ENCODE measurements at places on chromosomes 6 and 20.
A peak's percentile ranks its signal among the peaks of the same experiment; 100 is the strongest.

GRCh38 chr20:7828437-7828836 is 111.8 kb downstream of the HAO1 start:
- DNase-seq = no peak

DNA sequence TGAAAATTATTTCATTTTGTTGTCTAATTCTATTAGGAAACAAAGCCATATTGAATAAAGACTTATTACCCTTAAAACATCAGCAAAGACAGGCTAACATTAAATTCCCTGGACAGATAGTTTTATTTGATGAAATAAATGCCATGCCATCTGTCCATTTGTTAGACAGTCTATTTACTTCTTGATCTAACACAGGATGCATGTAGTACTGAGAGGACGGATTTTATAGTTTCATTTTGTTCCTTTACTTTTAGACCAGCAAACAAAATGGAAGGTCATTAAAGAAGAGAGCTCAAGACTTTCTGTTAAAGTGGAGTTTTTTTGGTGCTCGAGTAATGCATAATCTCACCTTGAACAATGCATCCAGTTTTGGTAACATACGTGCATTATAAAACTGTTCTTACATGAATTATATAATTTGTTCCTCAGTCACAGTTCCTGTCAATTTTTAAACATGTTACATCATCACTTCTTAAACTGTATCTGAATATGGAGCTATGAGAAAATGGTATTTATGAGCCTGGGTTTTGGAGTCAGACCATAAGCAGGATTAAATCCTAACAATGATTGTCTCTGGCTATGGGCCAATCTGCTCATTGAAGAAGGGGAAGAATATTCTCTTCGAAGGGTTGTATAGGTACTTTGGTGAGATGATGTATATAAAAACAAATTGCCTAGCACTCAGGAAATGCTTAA is 46.0 kb downstream of the RFX6 start:
- no peak for DNase-seq

DNA sequence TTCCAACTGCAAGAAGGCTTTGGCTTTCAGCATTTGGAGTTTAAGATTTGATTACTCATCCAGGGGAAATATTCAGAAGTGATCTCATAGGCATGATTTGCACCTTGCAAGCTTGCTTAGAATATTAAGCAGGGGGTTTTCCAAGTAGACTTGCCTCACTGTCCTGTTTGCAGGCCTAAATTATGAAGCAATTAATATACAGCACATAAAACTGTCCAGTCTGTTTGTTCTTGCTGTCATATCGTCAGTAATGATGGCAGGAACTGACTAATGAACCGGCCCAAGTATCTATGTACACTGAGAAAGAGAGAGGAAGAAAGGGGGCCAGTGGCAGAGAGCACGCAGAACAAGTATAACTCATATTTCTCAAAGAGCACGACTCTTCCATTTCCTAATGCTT is 212.5 kb upstream of the SUPT3H start:
- DNase-seq = peak; percentile 70

DNA sequence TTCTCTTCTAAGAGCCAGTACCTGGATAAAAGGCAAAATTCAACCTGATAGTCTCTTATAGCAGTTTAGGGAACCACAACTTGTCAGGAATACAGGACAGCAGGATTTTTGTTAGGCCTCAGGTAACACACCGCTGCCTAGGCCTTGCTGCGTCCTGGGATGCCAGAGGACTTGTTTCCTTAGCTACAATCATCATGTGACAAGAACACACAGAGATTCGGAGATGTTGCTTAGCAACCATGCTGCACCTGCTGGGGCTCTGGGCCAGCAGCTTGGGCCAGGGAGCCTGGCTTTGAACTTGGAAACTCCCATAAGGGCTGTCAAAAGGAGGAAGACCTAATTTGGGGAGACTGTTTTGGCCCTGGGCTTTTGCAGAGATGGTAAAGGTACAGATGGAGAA is 36.1 kb upstream of the CHD6 start:
- DNase-seq = no peak

GRCh38 chr6:73134588-73134987 is 90.7 kb downstream of the KHDC1L start:
- peak; percentile 41 for DNase-seq

DNA sequence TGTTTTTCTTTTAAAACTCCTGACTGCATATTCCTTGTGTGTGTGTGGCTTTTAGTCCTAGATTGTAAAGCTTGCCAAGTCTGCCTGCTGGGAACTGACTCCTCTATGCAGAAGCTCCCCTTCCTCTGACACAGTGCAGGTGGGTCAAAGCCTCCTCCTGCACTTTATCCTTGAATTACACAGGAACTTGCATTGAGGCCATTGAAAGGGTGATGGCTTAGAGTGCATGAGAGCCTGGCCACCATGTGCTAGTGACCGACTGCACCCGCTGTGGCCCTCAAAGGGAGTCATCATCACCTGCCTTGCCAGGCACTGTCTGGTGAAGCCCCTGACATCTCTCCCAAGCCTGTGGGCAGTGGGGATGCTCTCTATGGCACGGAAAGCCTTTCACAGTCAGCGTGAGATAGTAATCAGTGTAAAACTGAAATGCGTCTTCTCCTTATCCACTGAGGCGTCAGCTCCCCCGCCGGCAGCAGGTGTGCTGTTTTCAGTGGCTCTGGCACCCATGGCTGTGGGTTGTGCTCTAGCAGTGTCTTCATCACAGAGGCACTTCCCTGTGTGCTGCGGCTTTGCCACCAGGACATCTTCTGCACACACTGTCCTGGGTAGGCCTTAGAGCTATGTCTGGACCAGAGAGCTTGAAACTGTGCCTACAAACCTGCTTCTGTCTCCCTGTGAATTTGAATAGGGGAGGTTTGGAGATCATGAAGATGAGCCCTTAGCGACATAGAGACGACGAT is 87.9 kb downstream of the THBS2 start:
- DNase-seq = no peak

GRCh38 chr20:16945619-16946018 is 197.5 kb downstream of the OTOR start:
- no peak for DNase-seq

- DNase-seq = no peak
Observed at GRCh38 chr20:2918096-2919049, 45.1 kb downstream of the PTPRA start.

DNA sequence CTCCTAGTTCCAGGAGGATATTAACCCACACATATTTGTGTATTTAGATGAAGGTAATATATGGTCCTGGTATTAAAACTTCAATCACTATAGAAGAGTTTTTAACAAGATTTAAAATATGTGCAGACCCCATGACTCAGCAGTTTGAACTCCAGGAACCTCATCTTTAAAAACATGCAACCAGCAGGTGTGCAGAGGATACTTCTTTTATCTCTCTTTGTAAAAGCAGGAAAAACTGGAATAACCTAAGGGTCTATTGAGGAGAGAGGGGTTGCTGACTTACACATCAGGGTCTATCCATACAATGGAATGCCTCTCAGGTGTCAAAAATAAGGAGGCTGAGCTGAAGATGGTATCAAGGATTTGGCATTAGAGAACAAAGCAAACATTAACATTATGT is 36.9 kb upstream of the TFAP2C start:
- DNase-seq = no peak

GRCh38 chr6:128511506-128511905 is 8.9 kb downstream of the PTPRK start:
- DNase-seq = no peak

- DNase-seq = no peak
Observed at GRCh38 chr6:32529697-32530430, at the start of gene HLA-DRB5. HLA-DRB5 (minus strand) TSS chr6:32530287; CDS start chr6:32530224, 63 bp downstream.

GRCh38 chr20:18440403-18440802 is 26.4 kb downstream of the DZANK1 start:
- DNase-seq = no peak

GRCh38 chr6:44251576-44252524 is 4.9 kb downstream of the HSP90AB1 start:
- no peak for DNase-seq

DNA sequence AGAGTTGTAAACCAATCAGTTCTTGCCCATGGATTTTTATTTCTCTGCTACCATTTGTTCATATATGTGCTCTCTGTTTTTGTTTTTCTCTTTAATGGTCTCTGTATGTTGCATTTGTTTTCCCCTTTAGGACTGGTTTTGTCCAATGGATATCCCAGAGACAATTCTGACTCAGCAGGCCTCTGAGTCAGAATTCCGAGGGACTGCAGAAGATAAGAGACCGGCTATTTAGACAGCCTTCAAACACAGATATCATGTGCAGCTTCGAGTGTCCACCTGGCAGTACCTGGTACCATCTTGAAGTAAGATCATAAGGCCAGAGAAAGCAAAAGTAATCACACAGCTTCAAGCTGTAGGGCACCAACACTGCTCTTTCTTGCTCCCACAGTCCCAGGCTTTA is 125.5 kb downstream of the ELOVL4 start:
- DNase-seq = no peak

GRCh38 chr6:5512422-5512821 is 251.1 kb downstream of the FARS2 start:
- no peak for DNase-seq

Measured in AG10803 (cell line).